Gastroesophageal sphincter (tissue), 4 donors: ENCODE measurements at places on chromosomes 6 and 20. TPM values are rescaled to one million over a fixed set of nuclear protein-coding genes. Genes with fewer than 3 reads are reported as not detected.
A peak's percentile ranks its signal among the peaks of the same experiment; 100 is the strongest.

ZDHHC14 gene
- 7.8 TPM for total RNA-seq

SLC17A1 gene
- not detected for total RNA-seq

LIN28B gene
- not detected for total RNA-seq

ATP9A gene
- total RNA-seq, result 49.3 TPM

OTOR gene
- not detected for total RNA-seq

ACAT2 gene
- total RNA-seq, result 11.7 TPM

NTSR1 gene
- 0.22 TPM for total RNA-seq

NEDD9 gene
- total RNA-seq, result 15.9 TPM

TBC1D32 gene
- 2.0 TPM for total RNA-seq

CCND3 gene
- 212 TPM for total RNA-seq

DNA sequence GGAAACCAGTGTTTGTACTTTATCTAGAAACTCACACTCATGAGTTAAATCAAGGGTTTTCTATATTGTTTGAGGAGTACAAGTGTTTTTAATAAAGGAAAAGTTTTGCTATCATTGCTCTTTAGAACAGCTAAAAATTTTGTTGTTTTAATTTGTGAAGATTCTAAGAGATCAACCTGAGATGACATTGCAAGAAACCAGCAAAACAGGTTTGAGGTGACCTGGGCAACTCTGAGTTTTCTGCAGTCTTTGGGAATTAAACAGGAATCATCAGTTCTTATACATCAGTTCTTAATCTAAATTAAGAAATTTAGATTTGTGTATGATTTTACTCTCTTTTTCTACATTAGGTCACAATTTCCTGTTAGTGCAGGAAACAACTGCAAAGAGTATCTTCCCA is 114.5 kb downstream of the JAG1 start:
- peaks cover 7% of the 10 kb centered on the region for H3K4me1 ChIP-seq
- H3K27ac ChIP-seq, result no peak overlapping the region
- no peak for ATAC-seq
- no peak overlapping the region for H3K4me3 ChIP-seq

DNA sequence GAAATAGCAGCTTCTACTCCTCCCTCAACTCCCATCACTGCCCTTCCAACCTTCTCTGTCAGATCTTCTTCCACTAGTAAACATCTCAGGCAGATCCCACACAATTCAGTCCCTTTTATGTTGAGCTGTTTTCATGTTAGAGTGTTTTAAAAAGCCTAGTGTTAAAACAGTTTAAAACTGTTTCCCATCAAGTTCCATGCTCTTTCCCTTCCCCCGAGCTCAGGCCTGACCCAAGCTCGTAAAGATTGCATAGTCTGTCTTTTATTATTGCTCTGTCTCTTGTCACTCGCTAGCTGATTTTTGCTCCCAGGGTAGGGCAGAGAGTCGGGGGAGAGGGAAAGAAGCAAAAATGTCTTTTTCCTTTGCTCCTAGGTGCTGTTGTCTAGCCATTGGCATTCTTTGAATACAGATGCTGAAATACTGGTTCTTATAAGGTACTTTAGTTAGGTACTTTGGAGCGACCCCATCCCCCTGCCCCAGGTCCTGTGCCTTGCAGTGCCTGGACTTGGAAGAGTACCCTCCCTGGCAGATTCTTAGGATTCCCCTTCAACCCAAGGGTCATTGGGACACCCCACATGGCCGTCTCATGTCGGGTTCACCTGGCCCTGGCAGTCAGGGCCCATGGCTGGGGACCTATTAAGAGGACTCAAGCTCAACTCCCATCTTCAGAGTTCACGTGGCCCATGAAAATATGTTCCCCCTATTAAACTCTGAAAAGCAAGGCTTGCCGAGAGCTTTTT is 101.2 kb upstream of the ARMC2 start:
- no peak for ATAC-seq
- no peaks in the 10 kb centered on the region for H3K36me3 ChIP-seq
- H3K4me3 ChIP-seq, result no peak overlapping the region
- no peaks in the 10 kb centered on the region for H3K4me1 ChIP-seq

- no peaks in the 10 kb centered on the region for H3K4me1 ChIP-seq
- no peak overlapping the region for H3K27ac ChIP-seq
- no peak overlapping the region for H3K4me3 ChIP-seq
- H3K36me3 ChIP-seq, result no peaks in the 10 kb centered on the region
- peaks cover 7% of the 10 kb centered on the region for H3K27me3 ChIP-seq
These were observed 143.7 kb downstream of the KLHL32 start for GRCh38 chr6:97068211-97068610.

GRCh38 chr20:7210910-7211309 is 443.4 kb downstream of the BMP2 start:
- peaks cover 7% of the 10 kb centered on the region for H3K27me3 ChIP-seq
- H3K4me1 ChIP-seq, result no peaks in the 10 kb centered on the region
- no peak overlapping the region for H3K27ac ChIP-seq
- no peak for ATAC-seq

GRCh38 chr6:78989191-78989590 is 88.9 kb downstream of the PHIP start:
- no peaks in the 10 kb centered on the region for H3K4me1 ChIP-seq
- no peaks in the 10 kb centered on the region for H3K27me3 ChIP-seq
- H3K36me3 ChIP-seq, result peaks cover 98% of the 10 kb centered on the region

DNA sequence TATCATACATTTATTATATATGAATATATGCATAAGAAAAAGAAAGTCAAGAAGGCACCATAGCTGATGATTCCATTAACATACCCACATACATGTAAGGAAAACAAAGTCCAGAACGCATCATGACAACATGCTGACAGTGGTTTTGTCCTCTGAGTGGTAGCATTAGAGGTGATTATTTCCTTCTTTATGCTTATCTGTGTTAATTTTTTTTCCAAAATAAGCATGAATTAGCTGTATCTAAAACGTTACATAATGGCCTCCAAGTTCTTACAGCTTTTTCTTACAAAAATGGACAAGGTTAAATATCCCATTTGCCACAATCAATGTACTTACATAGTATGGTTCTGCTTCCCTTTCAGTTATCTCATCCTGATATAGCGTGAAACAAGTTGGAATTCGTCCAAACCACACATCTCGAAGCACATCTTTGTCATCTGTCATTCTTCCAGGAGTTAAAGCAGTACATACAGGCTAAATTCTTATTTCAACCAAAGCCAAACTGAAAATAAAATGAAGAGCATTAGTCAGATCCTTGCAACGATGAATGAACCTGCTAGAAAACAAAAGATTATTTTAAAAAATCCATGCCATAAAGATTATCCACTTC is 9.7 kb downstream of the ATG5 start:
- ATAC-seq, result no peak
- H3K4me3 ChIP-seq, result no peak overlapping the region
- no peaks in the 10 kb centered on the region for H3K27me3 ChIP-seq
- no peaks in the 10 kb centered on the region for H3K4me1 ChIP-seq
- peaks cover 41% of the 10 kb centered on the region for H3K36me3 ChIP-seq

DNA sequence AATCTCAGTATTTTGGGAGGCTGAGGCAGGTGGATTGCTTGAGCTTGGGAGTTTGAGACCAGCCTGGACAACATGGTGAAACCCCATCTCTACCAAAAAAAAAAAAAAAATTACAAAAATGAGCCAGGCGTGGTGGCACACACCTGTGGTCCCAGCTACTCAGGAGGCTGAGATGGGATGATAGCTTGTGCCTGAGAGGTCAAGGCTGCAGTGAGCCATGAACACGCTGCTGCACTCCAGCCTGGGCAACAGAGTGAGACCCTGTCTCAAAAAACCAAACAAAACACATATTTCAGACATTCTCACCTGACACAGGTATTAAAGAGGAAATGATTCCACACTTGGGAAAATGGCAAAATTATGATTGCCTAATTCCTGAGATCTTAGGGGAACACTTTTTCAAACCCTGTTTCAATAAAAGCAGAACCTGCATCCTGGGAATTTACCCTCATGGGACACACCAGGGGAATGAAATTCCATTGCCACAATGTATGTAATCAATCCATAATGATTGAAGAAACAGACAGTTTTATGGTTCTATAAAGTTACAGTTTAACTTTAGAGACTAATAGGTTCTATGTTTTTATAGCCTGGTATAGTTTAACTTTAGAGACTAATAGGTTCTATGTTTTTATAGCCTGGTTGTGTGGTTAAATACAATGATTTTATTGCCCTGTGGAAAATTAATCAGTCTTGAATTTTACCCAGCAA is 29.6 kb upstream of the DNAAF9 start:
- no peak overlapping the region for H3K27ac ChIP-seq
- no peaks in the 10 kb centered on the region for H3K27me3 ChIP-seq
- no peaks in the 10 kb centered on the region for H3K4me1 ChIP-seq
- no peak for ATAC-seq
- H3K4me3 ChIP-seq, result no peak overlapping the region
- no peaks in the 10 kb centered on the region for H3K36me3 ChIP-seq

- H3K27ac ChIP-seq, result no peak overlapping the region
- H3K4me1 ChIP-seq, result no peaks in the 10 kb centered on the region
- no peak for ATAC-seq
- H3K27me3 ChIP-seq, result peaks cover 11% of the 10 kb centered on the region
These were observed 297.0 kb downstream of the ZNF217 start for GRCh38 chr20:53296451-53297153.

DNA sequence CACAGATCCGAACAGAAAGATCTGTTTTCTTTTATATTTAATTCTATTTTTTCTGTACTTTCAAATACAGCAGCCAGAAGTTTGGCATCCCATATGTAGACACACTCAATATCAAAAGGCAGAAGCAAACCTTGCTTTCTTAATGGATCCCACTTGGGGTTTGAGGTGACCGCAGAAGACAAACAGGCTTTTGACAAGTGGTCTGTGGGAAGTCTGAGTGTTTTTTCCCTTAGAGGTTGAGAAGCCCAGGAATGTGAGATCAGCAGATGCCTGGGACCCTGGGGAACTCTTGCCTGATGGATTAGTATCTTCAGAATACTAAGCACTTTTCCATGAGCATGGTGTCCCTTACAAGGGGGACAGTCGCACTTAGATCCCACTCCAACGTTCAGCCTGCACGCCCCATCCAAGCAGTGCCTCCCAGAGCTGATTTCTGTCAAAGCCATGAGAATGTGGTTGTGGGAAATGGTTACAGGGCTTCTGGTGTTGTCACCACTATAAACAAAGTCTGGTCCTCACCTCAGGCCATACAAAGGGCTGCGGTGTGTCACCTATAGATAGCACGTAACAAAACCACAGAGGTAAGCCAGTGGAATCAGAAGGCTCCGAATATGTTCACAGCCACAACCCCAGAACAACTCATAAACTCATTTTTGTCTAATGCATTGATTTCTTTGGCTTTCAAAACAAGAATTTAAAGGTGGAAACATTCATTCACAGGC is 12.7 kb downstream of the IL17F start:
- no peaks in the 10 kb centered on the region for H3K36me3 ChIP-seq
- peaks cover 7% of the 10 kb centered on the region for H3K4me1 ChIP-seq
- H3K4me3 ChIP-seq, result no peak overlapping the region
- ATAC-seq, result no peak
- H3K27me3 ChIP-seq, result no peaks in the 10 kb centered on the region
- no peak overlapping the region for H3K27ac ChIP-seq

DNA sequence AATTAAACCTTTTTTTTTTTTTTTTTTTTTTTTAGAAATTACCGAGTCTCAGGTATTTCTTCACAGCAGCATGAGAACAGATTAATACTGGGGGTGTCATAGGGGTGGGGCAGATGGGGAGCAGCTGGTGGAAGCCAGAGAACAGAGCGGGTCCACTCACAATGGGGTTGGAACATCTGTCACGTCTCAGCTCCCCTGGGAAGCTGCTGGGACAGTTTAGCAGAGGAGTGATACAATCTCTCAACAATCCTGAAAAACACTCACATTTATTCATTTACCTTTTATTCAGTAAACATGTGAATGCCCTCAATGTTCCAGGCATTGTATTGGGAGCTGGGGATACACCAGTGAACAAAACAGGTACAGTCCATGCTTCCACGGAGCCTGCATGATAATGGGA is 162.2 kb downstream of the SMOC2 start:
- H3K27ac ChIP-seq, result no peak overlapping the region
- H3K4me1 ChIP-seq, result no peaks in the 10 kb centered on the region
- no peaks in the 10 kb centered on the region for H3K27me3 ChIP-seq
- peaks cover 49% of the 10 kb centered on the region for H3K36me3 ChIP-seq

DNA sequence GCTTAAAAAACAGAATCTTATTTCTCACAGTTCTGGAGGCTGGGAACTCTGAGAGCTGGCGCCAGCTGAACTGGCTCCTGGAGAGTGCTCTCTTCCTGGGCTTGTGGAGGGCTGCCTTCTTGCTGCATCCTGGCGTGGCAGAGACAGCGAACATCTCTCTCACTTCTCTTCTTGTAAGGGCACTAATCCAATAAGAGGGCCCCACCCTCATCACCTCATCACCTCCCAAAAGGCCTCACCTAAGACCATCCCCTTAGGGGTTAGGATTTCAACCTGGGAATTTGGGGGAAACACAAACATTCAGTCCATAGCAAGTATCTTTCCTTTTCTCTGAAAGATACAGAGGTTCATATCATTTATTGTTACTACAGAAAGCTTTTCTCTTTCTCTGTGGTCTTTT is 23.9 kb downstream of the PNLDC1 start:
- no peaks in the 10 kb centered on the region for H3K4me1 ChIP-seq
- no peaks in the 10 kb centered on the region for H3K36me3 ChIP-seq
- H3K4me3 ChIP-seq, result no peak overlapping the region

DNA sequence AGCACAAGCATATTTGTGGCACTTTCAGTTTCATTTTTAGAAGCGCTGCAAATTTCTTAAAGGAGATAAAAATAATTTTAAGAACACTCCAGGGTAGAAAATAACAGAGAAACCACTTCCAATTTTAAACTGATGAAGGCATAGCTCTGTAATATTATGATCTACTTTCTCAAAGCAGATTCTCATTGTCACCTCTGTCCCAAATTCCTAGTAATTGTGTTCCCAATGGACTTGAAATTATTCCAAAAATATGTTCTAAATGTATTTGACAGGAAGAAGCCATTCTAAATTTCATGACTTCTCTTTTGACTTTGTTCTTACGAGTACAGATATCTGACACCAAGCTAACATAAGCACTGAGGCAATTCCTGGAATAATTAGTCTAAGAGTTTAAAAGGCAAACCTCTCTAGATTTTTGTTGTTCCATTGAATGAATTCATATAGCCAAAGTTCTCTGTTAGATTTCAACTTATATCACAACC is 140.2 kb upstream of the CARMIL1 start:
- H3K36me3 ChIP-seq, result no peaks in the 10 kb centered on the region
- peak overlapping the region; percentile 50 for H3K4me3 ChIP-seq
- H3K27ac ChIP-seq, result peak overlapping the region; percentile 81
- ATAC-seq, result no peak
- no peaks in the 10 kb centered on the region for H3K4me1 ChIP-seq

DNA sequence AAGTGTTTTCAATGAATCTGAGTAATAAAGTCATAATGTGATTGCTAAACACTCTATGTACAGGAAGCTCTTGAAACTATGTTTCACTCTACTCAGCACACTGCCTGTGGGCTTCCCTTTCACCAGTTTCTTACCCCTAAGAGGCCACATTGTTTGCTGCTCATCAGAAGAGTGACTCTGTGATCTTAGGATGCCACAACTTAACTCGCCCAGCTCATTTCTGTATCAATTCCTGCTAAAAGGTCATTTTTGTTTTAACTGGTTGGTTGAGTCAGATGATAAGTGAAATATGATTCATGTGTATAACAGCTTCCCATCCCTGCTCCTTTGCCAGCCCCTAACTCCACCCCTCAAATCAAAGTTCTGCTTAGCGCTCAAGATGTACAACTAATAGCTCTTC is 9.8 kb upstream of the NDUFAF4 start:
- ATAC-seq, result no peak
- no peak overlapping the region for H3K27ac ChIP-seq
- peaks cover 6% of the 10 kb centered on the region for H3K27me3 ChIP-seq
- H3K4me3 ChIP-seq, result no peak overlapping the region

GRCh38 chr20:45115386-45115774 is 406 bp upstream of the WFDC5 start:
- no peaks in the 10 kb centered on the region for H3K36me3 ChIP-seq
- H3K4me3 ChIP-seq, result no peak overlapping the region
- H3K27me3 ChIP-seq, result peaks cover 69% of the 10 kb centered on the region
- no peaks in the 10 kb centered on the region for H3K4me1 ChIP-seq
- no peak overlapping the region for H3K27ac ChIP-seq
- ATAC-seq, result no peak
